PC-9 (cell line): ENCODE measurements at places on chromosomes 6 and 20.

DNA sequence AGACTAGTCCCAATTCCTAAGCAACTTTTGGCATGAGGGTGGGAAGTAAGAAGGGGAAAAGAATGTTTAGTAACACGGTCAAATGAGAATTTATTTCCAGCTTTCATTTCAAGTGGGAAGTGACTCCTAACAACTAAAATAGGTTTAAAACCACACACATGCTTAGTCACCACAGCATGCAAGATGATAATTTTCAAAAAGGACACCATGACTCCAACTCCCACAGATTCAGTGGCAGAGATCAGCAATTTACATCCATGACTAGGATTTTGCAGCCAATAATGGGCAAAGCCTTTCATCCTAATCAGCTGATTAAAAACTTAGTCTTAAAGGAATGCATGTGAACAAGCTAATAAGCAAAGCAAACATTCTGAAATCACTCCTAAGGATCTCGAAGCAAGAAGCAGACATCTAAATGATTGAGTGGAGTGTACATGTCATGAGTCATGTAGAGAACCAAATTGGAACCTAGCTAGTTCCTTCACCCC, 48.1 kb upstream of the GCLC start:
- no peaks in the 10 kb centered on the region for H3K27me3 ChIP-seq
- peak; percentile 54 for DNase-seq
- no peak overlapping the region for H3K27ac ChIP-seq
- 0 out of 2 replicates have a peak, but pooled peaks cover 7% of the 10 kb centered on the region for H3K4me1 ChIP-seq
- no peaks in the 10 kb centered on the region; the same call in 1 of the 2 replicates for H3K36me3 ChIP-seq
- no peak overlapping the region for H3K4me3 ChIP-seq

- peaks cover 16% of the 10 kb centered on the region for H3K4me1 ChIP-seq
- DNase-seq = no peak
- H3K27ac ChIP-seq = no peak overlapping the region
- no peaks in the 10 kb centered on the region for H3K36me3 ChIP-seq
- no peaks in the 10 kb centered on the region for H3K27me3 ChIP-seq
- H3K4me3 ChIP-seq = peak overlapping the region; percentile 49; the same call in 1 of the 2 replicates
Observed at GRCh38 chr6:132401618-132402285, 477 bp upstream of the MOXD1 start.

- no peak for DNase-seq
- no peaks in the 10 kb centered on the region for H3K27me3 ChIP-seq
- H3K4me1 ChIP-seq = peaks cover 30% of the 10 kb centered on the region
- peak overlapping the region; percentile 91 for H3K27ac ChIP-seq
- H3K36me3 ChIP-seq = no peaks in the 10 kb centered on the region
Observed at GRCh38 chr6:150418827-150419594, 50.2 kb downstream of the IYD start.

- no peak overlapping the region for H3K4me3 ChIP-seq
- no peak for DNase-seq
- H3K27me3 ChIP-seq = 0 out of 2 replicates have a peak, but pooled peaks cover 3% of the 10 kb centered on the region
- no peaks in the 10 kb centered on the region for H3K36me3 ChIP-seq
Observed at GRCh38 chr20:60913298-60913697, 338.8 kb upstream of the CDH4 start.

- no peak overlapping the region for H3K4me3 ChIP-seq
- H3K4me1 ChIP-seq = peaks cover 74% of the 10 kb centered on the region
- H3K27ac ChIP-seq = peak overlapping the region; percentile 18; the same call in 1 of the 2 replicates
Observed at GRCh38 chr20:49610691-49611538, 43.0 kb upstream of the PTGIS start.

GRCh38 chr6:119454714-119455113, 105.2 kb upstream of the MAN1A1 start:
- no peaks in the 10 kb centered on the region for H3K27me3 ChIP-seq
- H3K4me3 ChIP-seq = no peak overlapping the region
- H3K27ac ChIP-seq = no peak overlapping the region
- no peaks in the 10 kb centered on the region for H3K36me3 ChIP-seq
- no peak for DNase-seq

DNA sequence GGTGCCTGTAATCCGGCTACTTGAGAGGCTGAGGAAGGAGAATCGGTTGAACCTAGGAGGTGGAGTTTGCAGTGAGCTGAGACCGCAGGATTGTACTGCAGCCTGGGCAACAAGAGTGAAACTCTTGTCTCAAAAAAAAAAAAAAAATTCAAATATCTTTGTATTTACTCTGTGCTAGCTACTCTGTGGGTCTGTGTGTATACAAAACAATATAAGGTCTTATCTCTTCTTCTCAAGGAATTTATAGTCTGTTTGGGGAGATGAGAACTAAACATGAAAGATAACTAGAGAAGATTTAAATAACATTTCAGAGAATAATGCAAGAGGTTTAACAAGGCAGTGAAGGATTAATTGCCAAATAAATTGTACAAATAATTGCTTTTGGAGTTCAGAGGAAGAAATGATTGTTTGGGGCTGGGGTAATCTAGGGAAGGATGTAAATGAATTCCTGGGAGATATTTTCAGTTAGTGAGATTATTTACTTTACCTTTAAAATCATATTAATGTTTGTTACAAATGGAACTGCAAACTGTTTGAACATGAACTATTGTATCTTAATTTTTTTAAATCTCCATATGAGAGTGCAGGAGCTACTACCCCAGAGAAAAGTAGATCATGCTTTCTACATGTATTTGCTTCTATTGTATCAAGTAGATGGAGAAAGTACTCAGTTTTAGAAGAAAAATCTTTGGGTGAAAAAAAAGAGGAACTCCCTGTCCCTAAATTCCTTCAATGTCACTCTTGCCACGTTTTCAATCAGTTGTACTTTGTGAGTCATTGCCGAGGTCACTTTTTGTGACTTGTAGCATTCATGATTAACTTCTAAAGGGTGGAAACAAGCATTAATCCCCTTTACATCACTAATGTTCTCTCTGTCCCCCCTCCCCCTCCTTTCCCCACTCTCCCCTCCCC, 39.0 kb downstream of the NCOA3 start:
- no peaks in the 10 kb centered on the region for H3K27me3 ChIP-seq
- peak; percentile 62 for DNase-seq

DNA sequence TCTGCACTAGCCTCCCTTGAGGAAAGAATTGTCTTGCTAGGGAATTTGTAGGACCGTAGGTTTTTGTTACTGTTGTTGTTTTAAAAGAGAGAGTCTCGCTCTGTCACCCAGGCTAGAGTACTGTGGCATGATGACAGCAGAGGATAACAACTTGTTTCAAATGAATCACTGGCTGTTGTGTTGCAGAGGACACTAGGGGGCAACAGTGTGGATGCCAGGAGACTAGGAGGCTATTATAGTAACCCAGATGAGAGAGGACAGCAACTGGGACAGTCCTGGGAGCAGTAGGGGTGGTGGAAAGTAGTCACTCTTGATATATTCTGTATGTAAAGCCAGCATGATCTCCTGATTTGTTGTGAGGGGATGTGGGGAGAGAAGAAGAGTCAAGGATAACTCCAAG, 41.8 kb upstream of the LAMA4 start:
- H3K4me1 ChIP-seq = peaks cover 54% of the 10 kb centered on the region
- H3K4me3 ChIP-seq = no peak overlapping the region
- DNase-seq = peak; percentile 76

DNA sequence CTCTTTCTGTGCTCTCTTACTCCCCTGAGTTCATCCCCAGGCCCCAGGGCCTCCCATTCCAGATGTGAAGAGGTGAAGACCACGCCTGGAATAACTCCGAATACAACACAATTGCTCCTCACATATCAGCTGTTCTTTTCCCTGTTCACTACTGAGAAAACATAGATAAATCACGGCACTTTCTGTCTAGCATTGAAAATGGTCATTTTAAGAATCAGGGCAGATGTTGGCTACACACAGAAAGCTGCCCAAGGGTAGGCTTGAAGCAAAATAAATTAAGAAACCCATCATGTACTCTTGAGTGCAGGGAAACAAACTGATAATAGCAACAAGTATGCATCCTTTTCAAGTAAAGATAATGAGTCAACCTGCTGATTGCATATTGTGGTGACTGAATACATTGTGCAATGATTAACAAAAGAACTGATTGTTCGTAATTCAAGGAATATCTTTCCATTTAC, 382.5 kb downstream of the PRKN start:
- no peak for DNase-seq
- H3K4me3 ChIP-seq = no peak overlapping the region
- H3K27me3 ChIP-seq = no peaks in the 10 kb centered on the region
- H3K36me3 ChIP-seq = no peaks in the 10 kb centered on the region
- H3K4me1 ChIP-seq = no peaks in the 10 kb centered on the region

GRCh38 chr6:42105156-42105648, 37.2 kb downstream of the C6orf132 start:
- DNase-seq = no peak
- H3K4me3 ChIP-seq = no peak overlapping the region
- H3K4me1 ChIP-seq = peaks cover 20% of the 10 kb centered on the region
- no peaks in the 10 kb centered on the region for H3K27me3 ChIP-seq
- peaks cover 11% of the 10 kb centered on the region for H3K36me3 ChIP-seq
- no peak overlapping the region for H3K27ac ChIP-seq

DNA sequence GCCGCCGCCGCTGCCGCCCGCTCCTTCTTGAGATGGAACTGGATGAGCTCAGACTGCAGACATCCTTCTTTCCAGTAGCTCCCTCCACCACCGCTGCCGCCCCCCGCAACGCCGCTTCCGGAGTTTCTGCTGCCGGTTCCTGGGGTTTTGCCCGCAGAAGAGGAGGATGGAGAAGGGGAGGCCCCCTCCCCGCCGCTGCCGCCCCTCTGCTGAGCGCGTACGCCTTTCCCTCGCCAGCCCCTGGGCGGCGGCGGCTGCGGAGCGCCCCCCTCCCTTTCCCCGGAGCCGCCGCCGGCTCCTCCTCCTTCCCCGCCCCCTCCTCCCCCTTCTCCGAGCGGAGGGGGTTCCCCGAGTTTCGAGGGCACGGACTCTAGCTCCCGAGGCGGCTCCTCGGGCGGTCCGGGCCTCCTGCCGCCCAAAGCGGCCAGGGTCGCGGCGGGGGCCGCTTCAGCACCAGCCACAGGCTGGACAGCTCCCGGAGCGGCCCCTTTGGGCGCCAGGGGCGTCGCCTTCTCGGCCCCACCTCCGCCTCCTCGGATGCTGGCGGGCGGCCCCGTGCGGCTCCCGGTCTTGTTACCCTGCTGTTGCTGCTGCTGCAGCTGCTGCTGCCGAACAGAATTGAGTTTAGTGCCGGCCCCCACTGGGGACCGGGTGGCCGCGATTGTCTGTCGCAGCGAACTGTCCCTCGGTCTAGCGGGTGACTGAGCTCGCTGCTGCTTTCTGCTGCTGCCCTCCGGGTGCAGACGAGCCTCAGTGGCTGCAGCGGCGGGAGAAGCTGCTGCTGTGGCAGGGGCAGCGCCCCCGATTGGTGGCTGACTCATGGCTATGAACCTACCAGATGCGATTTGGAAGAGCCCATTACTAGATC, 3.1 kb downstream of the MTCL3 start:
- peaks cover 6% of the 10 kb centered on the region; the same call in 1 of the 2 replicates for H3K27me3 ChIP-seq
- no peaks in the 10 kb centered on the region for H3K36me3 ChIP-seq
- DNase-seq = peak; percentile 51
- H3K4me3 ChIP-seq = peak overlapping the region; percentile 70
- peaks cover 9% of the 10 kb centered on the region; the same call in 1 of the 2 replicates for H3K4me1 ChIP-seq

DNA sequence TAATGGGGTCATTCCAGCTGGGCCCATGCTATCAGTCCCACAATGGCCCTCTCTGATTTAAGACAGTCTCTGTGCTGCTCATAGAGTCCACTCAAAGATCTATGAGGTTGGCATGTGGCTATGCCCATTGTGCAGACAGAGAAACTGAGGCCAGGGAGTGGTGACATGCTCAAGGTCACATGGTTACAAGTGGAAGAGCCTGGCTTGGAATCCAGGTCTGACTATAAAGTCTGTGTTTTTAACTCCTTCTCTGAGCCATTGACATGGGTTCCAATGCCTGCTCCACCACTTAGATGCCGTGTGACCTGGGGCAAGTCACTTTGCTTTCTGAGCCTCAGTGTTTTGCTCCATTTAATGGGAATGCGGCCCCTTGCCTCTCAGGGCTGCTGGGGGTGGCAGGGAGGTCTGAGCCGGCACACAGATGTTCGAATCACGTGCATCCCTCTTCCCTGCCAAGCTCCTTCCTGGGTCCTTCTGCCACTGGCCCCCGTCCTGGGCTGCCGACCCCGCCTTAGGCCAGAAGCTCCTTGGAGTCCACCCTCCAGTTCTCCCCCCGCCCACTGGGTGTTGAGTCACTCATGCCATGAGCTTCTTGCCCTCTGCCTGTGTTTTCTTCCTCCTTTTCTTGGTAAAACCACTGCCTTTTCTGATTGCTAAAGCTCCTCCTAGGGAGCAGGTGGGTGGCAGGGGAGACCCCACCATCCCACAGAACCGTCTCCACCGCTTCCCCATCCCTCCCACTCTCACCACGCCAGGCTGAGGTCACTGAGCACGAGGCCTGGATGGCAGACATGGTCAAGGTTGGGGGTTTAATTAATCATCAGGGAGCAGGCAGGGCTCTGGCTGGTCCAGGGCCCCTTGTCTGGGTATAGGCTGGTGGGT, 35.7 kb downstream of the CEBPB start:
- H3K4me1 ChIP-seq = peaks cover 80% of the 10 kb centered on the region
- no peaks in the 10 kb centered on the region for H3K27me3 ChIP-seq
- H3K36me3 ChIP-seq = no peaks in the 10 kb centered on the region

DNA sequence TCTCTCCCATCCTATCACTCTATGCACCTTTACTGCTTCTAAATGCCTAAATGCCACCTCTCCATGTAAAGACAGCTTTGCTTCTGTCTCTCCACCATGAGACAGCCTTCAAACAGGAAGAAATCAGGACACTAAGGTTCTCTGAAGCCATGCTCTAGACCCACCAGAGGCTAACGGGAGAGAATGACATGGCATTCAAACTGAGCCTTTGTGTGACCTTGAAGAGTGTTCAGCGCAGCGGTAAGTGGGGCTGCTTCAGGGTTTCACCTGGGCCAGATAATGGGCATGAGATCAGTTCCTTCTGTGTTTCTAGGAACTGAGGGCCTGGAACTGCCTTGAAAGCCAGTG, 20.1 kb downstream of the FAM50B start:
- no peak overlapping the region for H3K4me3 ChIP-seq
- no peak for DNase-seq
- no peaks in the 10 kb centered on the region for H3K36me3 ChIP-seq
- H3K27me3 ChIP-seq = no peaks in the 10 kb centered on the region
- no peaks in the 10 kb centered on the region for H3K4me1 ChIP-seq
- H3K27ac ChIP-seq = no peak overlapping the region

DNA sequence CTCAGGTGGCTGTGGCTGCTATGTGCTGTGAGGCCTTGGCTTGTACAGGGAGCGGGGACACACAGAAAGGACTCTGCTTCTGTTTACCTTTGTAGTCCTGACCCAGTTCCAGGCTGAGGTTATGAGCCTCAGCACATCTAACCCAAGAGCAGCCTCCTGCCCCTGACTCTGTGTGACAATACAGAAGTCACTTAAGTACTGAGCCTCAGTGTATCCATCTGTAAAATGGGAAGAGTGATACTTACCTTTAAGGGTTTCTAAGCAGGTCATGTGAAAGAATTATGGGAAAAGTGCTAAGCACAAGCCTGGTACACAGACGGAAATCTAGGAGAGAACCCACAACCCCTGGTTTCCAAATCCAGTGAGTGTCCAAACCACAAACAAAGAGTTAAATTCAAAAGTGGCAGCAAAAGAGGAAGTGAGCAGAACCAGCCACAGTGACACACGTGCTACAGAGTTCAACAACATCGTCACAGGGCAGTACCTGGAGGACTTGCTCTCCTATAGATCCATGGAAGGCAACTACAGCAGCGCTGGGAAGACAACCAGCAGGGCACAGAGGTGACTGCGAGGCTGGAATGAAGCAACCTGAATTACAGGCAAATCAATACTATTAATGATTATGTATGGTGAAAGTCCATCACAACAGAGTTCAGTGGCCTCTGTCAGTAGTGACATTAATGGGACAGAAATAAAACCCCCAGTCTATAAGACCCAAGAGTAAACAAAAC, 12.5 kb downstream of the TRIM26 start:
- no peak overlapping the region for H3K27ac ChIP-seq
- H3K4me3 ChIP-seq = no peak overlapping the region
- no peaks in the 10 kb centered on the region for H3K27me3 ChIP-seq
- no peak for DNase-seq
- H3K4me1 ChIP-seq = no peaks in the 10 kb centered on the region
